ENCODE measurements at places on chromosomes 6 and 20. TPM values are rescaled to one million over a fixed set of nuclear protein-coding genes. Genes with fewer than 3 reads are reported as not detected.

APOBEC2 gene
- 4.9 TPM for polyA plus RNA-seq

NOTCH4 gene
- polyA plus RNA-seq, result 1.3 TPM

LIME1 gene
- not detected for polyA plus RNA-seq

EGFL8 gene
- polyA plus RNA-seq, result 3.6 TPM

SRSF3 gene
- polyA plus RNA-seq, result 172 TPM

ANKRD66 gene
- not detected for polyA plus RNA-seq

GSTA3 gene
- not detected for polyA plus RNA-seq
